ENCODE measurements at places on chromosomes 7 and 10.
A peak's percentile ranks its signal among the peaks of the same experiment; 100 is the strongest.

DNA sequence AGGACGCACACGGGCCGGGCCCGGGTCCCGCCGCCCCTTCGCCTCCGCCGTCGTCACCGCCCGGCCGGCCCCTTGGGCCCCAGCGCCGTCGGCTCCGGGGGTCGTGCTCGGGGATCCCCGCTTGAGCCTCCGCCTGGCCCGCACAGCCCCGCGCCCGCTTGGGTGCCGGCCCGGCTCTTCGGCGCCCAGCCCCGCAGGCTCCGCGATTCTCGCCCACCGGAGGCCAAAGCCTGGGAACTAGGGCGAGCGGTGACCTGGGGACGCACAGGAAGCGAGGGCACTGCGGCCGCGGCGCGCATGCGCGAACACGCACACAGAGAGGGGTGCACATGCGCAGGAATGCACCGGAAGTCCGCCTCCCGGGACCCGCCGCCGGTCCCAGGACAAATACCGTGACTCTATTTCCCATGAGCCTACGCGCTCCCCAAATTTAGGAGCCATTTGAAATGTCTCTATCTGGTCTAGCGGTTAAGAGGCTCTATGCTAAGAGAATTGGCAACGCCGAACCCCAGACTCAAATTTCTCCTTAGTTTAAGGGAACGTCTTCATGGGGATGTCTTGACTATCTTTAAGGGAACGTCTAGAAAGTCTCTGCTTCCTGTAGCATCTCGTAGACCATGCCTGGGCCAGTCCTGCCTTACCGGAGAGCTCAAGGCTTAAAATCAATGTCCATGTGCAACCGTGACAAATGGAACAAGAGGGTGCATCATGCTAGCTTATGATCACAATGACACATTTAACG lies at the start of gene ZNF12:
TSS of gene ZNF12 (minus strand) at position 282 of the 742 bp plus-strand sequence. CDS start 1,774 bp downstream, outside the sequence.
- peak; percentile 95 for DNase-seq

GRCh38 chr10:124676416-124677062 lies 67.6 kb downstream of the FAM53B start:
- no peak for DNase-seq

DNA sequence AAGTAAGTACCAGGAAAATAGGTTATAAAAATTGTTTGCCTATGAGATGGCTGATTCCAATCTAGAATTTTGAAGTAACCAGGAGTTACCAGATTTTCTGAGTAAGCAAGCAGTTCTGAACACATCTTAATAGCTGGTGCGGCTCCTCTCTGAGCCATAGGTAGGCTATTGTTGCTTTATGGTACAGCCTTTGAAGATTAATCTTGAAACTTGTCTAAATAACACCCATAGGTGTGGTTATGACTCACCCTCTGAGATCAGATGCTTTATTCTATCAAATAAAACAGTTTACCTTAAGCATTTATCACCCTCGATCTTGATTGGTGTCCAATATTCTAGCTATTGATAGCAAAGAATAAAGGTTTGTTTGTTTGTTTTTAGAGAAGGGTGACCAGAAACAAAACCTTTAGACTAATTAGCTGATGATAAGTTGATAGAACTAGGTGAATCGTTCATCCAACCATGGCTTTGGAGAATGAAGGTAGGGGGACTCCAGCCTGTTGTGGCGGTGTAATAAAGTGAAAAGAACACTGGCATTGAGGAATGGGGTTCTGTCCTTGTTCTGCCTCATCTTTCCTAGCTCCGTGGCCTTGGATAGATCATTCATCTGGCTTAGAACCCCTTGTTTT lies 72.2 kb downstream of the VTI1A start:
- DNase-seq, result no peak

GRCh38 chr10:114550756-114551635 lies 107.1 kb downstream of the ABLIM1 start:
- peak; percentile 5 for DNase-seq

- no peak for DNase-seq
Measured at GRCh38 chr10:52479567-52479966, 165.5 kb downstream of the DKK1 start.
